SK-N-SH treated with all-trans-retinoic acid at 6 μM for 48 hours (cell line): ENCODE measurements at places on chromosomes 11 and 22.

DNA sequence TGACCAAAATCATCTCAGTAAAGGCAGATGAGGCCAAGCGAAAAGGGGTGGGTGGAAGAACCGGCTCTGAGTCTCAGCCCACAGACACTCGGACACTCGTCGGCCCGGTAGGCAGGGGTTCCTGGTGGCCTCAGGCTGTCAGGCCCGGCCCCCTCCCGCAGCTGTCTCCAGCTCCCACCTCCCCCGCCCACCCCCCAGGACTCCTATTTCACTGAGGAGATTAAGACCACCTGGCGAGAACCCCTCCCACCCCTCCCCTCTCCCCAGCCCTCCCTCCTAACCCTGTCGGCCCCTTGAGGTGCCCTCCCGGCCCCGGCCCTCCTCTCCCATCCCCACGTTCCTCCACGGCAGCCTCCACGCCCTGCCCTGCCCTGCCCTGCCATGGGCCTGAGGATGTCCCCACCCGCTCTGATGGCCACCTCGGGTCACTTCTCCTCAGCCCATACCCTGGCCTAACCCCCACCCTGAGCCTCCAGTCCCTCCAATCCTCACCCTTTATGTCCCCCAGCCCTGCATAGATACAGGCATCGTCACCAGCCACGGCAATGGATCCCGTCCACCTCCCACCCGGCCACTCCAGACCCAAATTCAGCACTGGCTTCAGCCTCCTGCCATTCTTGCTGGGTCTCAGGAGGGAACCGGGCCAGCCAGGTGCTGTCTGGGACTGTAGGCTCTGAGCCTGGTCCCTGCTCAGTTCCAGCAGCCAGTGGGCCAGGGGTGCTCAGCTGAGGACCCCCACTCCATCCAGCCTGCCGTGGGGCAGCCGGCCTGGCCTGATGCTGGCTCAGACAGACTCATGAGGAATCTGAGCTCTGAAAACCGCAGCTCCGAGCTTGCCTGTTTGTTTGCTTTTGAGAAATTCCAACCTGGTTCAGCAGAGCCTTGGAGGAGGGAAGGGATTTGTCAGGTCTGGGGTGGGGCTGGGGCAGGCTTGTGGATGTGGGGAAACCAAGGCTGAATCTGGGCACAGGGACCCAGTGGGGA, 9.8 kb upstream of the TBX1 start:
- no peak for ATAC-seq

DNA sequence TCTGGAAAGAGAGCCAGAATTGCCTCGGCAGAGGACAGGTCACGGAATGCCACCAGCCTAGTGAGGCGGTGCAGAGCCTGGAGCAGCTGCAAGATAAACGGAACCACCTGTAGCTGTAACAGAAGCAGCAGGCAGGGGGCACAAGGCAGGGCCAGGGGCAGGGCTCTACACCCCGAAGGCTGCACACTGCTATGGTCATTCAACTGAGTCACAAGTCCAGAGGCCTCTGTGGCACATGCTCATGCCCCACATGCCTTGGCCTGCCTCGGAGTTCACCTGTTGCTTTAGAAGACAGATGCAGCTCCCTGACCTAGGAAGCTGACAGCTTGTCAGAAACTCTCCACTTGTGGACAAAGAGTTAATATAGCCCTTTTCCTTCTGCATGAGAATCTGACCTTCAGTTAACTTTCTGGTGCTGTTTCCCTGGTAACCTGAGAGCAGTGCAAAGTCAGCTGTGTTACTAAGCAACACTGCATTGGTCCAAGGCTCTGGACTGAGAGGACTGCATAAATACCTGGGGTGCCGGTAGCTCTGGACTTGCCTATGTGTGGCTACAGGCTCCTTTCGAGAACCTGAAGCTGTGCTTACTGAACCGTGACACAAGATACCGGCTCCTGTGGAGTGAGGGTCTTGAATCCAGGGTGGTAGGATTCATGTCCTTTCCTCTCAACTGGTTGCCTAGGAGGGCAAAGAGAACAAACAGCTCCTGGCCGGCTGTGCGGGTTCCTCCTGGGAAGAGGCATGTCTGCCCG, 10.5 kb downstream of the COMMD9 start:
- peak; percentile 37; the same call in 2 of the 3 replicates for ATAC-seq

DNA sequence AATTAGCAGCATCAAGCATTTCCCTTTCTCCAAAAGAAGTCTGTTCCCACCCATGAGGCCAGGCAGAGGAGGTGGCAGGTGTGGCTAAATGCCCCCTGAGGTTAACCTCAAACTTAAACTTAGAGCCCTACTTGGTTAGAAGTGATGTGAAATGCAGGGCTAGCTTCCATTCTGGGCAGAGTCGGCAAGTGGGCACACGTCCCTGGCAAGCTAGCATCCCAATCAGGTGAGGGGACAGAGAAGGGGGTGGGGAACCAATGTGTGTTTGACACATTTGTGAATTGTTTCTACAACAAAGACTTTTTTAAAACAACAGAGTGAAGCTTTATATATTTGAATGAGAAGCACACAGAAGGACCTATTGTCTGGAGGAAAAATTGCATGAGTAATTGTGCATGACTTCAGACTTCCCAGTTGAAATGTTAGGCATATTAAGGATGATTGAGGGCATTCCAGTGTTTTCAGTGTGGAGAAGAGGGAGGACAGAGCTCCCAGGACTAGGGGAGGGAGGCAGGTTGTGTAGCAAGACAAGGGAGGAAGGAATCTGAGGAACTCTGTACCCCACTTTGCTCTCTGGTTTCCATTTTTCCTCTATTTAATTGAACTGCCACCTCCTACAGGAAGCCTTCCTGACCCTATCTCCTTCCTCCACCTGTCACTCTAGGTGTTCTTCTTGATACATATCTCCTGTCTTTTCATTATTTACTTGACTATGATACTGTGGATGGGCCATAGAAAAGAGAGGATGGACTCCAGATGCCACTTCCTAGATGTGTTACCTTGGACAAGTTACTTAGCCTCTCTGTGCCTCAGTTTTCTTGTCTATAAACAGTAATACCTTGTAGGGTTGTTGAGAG, 83.3 kb upstream of the PICALM start:
- ATAC-seq = peak; percentile 75

GRCh38 chr11:101584129-101584515, 315 bp upstream of the TRPC6 start:
- ATAC-seq = no peak

GRCh38 chr11:106077609-106078455, at the start of gene AASDHPPT:
TSS of gene AASDHPPT (plus strand) at chr11:106077662. CDS start at chr11:106077711, 49 bp downstream.
- ATAC-seq = peak; percentile 41

- ATAC-seq = no peak
Observed at GRCh38 chr22:21688706-21689381, 23.0 kb downstream of the PPIL2 start.

- ATAC-seq = no peak
Observed at GRCh38 chr22:30637701-30638114, 2.1 kb downstream of the SLC35E4 start.

- ATAC-seq = no peak
Observed at GRCh38 chr11:31421820-31422219, 52.2 kb downstream of the DNAJC24 start.

- ATAC-seq = no peak
Observed at GRCh38 chr22:46684706-46685105, 53.3 kb downstream of the CERK start.
